ENCODE measurements at places on chromosomes 6 and 20.

DNA sequence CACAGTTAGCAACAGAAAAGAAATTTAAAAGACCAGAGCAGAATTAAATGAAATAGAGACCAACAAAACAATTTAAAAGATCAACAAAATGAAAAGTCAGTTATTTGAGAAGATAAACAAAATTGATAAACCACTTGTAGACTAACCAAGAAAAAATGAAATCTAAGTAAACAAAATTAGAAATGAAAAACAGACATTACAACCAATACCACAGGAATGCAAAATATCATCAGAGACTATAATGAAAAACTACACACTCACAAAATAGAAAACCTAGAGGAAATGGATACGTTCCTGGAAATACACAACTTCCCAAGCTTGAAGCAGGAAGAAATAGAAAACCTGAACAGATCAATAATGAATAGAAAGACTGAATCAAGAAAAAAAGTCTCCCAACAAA lies 97.8 kb downstream of the WDR27 start:
- no peak for DNase-seq

- DNase-seq = no peak
Observed at GRCh38 chr6:6881438-6882225, 226.1 kb upstream of the RREB1 start.

- no peak for DNase-seq
Observed at GRCh38 chr20:14992153-14992552, 654.7 kb upstream of the FLRT3 start.

DNA sequence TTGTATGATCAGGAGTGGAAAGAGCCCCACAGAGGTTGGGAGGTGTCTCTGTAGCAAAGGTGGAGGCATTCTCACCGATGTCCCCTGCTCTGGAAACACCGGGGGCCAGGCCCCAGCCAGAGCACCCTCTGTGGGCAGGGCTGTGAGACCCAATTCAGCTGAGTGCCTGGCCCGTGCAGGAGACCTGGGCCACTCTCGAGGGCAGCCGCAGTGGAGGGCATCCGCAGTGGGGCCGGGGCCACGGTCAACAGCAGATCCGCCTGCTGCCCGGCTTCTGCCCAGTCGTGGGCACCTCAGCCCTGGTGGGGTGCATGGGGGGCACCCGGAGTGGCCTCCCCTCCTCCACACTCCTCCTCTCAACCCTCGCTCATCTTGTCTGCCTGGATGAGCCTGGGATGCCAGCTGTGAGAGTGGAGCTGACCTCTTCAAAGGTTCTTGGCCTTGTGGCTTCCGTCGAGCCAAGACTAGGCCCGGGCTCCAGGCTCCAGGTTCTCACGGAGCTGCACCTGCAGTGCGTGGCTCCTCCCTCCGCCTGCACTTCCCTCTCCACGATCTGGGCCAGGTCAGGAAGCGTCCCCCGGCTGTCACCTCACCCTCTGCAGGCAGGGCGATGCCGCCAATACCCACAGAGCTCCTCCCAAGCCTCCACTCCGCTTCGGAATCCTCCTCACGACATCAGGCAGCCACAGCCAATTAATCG lies 134.8 kb downstream of the TAF4 start:
- no peak for DNase-seq

DNA sequence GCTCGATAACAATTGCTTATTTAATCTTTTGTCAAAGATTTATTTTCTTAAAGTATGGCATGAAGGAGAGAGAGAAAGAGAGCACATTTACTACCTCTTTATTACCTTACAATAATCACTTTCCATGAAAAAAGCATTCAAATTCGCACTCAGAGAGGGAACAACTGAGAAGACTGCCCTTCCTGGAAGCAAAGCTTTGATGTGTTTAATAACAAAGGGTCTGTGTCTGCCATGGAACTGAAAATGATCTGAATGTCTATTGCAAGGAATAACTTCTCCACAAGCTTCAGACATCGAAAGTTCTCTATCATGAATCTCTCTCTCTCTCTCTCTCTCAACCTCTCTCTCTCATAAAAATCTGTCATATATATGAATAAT lies 308.9 kb downstream of the HDGFL1 start:
- no peak for DNase-seq

- no peak for DNase-seq
Observed at GRCh38 chr6:166760288-166760687, 133.2 kb upstream of the RPS6KA2 start.

GRCh38 chr6:568954-569523 lies 87.9 kb downstream of the HUS1B start:
- DNase-seq = no peak

Measured in AG09309 (cell line).